ENCODE measurements at places on chromosomes 12 and 14.

- DNase-seq: no peak
Measured at GRCh38 chr12:120181991-120182631, 12.4 kb downstream of the GCN1 start.

DNA sequence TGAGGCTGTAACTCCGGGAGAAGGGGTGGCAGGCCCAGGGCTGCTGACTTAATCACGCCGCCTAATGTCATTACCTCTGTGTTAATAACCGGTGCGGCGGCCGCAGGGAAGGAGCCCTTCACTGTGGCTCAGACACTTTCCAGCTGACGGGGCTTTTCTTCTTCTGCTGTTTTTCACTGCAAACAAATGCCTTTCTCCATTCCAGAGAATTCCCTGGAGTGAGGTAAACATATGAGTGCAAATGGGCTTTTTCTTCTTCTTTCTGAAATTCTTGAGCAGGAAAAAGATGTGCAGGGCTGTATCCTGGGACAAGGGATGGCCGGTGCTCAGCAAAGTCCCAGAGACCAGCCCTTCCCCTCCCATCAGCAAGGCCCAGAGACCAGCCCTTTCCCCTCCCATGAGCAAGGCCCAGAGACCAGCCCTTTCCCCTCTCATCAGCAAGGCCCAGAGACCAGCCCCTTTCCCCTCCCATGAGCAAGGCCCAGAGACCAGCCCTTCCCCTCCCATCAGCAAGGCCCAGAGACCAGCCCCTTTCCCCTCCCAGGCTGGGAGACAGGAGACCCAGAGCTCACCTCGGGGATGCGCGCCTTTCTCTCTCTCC is 33.4 kb upstream of the FAM181A start:
- DNase-seq: no peak

- DNase-seq: no peak
Measured at GRCh38 chr12:53592426-53592825, 33.8 kb downstream of the ATF7 start.

GRCh38 chr14:24307575-24308341 is at the start of gene CIDEB:
CIDEB (minus strand) TSS chr14:24307977; CDS start chr14:24307858, 119 bp downstream.
- DNase-seq: no peak

GRCh38 chr12:94020335-94020734 is 128.0 kb upstream of the PLXNC1 start:
- DNase-seq: no peak

DNA sequence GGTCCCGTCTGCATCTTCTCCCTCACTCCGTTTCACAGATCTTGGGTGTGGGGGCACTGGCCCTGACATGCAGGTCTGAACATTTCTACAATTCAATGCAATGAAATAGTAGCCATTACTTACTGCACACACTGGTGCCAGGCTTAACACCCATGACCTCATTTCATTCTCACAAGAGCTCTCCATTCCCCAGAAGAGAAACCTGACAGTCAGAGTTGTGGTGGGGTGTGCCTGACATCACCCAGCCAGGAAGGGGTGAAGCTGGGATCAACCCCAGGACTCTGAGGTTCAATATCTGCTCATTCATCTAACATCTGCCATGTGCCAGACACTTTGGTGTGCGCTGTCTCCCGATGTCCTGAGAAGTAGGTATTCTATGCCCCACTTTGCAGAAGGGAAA is 34.7 kb downstream of the MVK start:
- DNase-seq: no peak

All from activated CD8-positive, alpha-beta memory T cell treated with anti-CD3 and anti-CD28 coated beads for 1 hour (primary cell).